ENCODE measurements at places on chromosomes 16 and 17. TPM values are rescaled to one million over a fixed set of nuclear protein-coding genes. Genes with fewer than 3 reads are reported as not detected.

Gene PITPNC1
- total RNA-seq: 9.9 TPM

DNA sequence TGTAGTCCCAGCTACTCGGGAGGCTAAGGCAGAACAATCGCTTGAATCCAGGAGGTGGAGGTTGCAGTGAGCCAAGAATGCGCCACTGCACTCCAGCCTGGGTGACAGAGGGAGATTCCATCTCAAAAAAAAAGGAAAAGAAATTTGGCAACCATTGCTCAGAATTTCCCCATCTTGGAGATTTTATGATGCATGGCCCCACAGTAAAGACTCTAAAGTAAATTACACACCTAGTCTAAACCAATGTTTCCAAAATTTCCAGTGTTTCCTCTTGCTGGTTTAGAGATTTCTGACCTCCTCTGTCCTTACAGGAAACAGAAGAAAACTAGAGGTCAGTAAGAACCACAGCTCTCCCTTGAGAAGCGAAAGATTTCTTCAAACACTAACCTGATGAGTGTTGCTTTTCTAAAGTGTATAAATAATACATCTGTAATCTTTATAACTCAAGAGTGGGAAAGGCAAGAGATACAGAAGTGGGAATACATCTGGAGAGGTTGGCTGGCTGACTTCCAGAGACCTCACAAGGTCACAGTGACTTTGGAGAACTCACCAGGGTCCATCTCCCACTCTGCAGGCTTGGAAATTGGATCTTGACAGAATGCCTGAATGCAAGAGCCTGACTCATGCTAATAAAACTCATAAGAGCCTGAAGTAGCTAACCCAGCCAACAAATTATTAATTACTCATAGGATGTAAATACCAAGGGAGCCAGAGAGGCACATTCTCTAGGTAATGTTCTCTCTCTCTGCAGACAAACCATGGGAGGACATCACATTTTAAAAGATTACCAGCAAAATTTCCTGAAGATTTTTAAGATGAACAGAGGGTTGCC, 8.8 kb downstream of the ADAT1 start:
- no peak overlapping the region for H3K4me3 ChIP-seq
- no peak for DNase-seq
- H3K27me3 ChIP-seq: no peaks in the 10 kb centered on the region
- H3K27ac ChIP-seq: no peak overlapping the region

DNA sequence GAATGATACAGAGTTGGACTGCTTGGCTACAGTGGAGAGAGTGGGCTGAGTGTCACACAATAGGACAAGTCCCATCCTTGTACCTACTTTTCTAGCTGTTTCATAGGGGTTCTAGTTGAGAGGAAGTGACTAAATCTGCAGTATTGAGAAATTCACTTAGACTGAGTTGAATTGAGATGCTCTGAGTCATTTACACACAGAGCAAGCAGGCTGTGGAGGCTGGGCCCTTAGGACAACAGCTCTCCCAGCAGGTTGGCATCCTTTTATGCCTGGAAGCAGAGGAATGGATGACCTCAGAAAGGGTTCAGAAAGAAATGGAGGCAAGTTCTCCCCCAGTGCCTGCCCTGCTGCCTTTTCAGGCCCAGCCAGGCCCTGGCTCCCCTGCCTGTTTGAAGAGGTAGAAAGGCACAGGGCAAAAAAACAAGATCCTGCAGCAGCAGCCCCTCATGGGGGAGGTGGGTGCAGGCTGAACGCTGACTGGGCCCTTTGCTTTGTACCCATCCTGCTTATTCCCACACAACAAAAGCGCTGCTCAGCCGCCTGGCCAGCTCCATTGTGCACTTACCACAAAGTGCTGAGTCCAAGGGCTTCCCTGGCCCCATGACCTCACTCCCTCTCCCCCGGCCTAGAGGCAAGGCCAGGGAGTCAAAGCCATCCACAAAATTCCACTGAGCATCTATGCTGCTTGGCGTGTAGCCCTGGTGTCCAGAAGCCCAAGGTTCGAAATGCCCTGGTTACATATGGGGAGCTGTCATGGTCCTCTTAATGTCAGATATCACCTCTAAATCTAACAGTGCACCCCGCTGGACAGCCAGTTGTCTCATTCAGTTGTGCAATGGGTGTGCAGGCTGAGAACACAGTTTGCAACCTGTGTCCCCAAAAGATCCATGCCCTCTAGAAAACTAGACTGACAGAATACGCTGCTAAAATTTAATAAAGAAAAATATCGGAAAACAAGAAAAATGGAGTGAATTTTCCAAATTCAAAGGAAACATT, 5.4 kb upstream of the CRYBA1 start:
- no peak for DNase-seq
- H3K4me3 ChIP-seq: no peak overlapping the region
- peaks cover 12% of the 10 kb centered on the region for H3K4me1 ChIP-seq

Gene KRT27
- total RNA-seq: not detected

GRCh38 chr17:5284681-5285080, 2.6 kb downstream of the RABEP1 start:
- H3K4me1 ChIP-seq: no peaks in the 10 kb centered on the region
- no peak overlapping the region for H3K27ac ChIP-seq
- no peak for DNase-seq
- H3K36me3 ChIP-seq: no peaks in the 10 kb centered on the region

DNA sequence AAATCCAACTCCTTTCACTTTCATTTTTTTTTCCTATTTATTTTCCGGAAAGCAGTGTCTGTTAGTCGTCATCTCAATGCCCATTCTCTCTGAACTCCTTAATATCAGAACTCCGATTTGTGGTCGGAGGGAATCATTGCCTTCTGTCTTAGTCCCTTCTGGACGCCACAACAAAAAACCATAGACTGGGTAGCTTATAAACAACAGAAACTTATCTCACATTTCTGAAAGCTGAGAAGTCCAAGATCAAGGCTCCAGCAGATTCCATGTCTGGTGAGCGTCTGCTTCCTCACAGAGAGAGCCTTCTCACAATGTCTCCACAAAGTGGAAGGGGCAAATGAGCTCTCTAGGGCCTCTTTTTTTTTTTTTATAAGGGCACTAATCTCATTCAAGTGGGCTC, 296.6 kb upstream of the CDH11 start:
- H3K27ac ChIP-seq: no peak overlapping the region
- no peak for DNase-seq
- H3K4me3 ChIP-seq: no peak overlapping the region
- H3K4me1 ChIP-seq: no peaks in the 10 kb centered on the region

Gene GPR179
- not detected for total RNA-seq

Gene SSTR5
- total RNA-seq: not detected

All from sigmoid colon (tissue), 7 donors.